Effector memory CD8-positive, alpha-beta T cell (primary cell): ENCODE measurements at places on chromosomes 5 and 9.

DNA sequence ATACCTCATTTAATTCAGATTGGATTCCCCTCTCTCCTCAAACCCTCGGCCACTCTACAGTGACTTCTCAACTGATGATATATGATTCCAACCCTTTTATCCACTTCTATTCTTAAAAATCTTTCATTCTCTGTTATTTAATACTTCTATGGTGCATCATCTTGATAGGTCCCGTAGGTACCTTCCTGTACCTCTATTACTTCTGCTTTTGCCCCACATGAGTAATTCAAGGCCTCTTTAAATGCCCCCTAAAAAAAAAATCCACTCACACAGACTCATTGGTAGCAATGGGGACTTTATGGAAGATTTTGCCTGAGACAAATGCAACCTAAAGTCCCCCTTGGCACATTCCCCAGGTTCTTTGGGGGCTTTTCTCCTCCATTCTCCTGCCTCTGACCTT lies 54.3 kb downstream of the FAM81B start:
- no peak for DNase-seq

DNA sequence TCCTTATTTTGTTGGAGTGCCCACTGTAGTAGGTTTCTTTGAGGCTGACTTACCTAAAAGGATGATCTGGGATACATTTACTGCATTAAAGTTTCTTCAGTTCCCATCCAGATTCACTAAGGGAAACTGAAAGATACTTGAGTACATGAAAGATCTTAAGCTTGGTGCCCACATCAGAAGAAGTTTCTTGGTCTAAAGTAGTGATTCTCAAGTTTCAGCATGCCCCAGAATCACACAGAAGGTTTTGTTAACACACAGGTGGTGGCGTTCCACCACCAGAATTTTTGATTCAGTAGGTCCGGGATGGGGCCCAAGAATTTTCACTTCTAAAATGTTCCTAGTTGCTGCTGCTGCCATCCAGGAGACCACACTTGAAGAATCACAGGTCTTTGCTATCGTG lies 171.0 kb downstream of the ZNF462 start:
- no peak for DNase-seq

DNA sequence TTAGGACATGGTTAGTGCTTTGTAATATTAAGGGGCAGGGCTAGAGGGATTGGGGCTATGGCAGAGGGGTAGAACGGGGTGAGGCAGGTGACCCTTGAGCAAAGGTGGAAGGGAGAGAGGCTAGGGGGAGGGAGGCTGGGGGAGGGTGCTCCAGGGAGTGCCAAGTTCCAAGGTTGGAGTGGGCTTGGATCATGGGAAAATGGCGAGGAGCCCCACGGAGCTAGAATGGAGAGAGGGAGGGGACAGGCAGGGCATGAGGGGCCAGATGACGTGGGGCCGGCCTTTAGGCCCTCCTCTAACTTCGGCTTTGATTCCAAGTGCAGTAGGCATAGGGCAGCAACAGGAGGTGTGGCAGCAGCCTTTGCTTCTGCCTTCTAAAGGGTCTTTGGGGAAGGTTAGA lies 171.8 kb upstream of the PANK3 start:
- DNase-seq: no peak

- DNase-seq: no peak
These were observed 2.0 kb downstream of the IL31RA start for GRCh38 chr5:55853041-55853670.

DNA sequence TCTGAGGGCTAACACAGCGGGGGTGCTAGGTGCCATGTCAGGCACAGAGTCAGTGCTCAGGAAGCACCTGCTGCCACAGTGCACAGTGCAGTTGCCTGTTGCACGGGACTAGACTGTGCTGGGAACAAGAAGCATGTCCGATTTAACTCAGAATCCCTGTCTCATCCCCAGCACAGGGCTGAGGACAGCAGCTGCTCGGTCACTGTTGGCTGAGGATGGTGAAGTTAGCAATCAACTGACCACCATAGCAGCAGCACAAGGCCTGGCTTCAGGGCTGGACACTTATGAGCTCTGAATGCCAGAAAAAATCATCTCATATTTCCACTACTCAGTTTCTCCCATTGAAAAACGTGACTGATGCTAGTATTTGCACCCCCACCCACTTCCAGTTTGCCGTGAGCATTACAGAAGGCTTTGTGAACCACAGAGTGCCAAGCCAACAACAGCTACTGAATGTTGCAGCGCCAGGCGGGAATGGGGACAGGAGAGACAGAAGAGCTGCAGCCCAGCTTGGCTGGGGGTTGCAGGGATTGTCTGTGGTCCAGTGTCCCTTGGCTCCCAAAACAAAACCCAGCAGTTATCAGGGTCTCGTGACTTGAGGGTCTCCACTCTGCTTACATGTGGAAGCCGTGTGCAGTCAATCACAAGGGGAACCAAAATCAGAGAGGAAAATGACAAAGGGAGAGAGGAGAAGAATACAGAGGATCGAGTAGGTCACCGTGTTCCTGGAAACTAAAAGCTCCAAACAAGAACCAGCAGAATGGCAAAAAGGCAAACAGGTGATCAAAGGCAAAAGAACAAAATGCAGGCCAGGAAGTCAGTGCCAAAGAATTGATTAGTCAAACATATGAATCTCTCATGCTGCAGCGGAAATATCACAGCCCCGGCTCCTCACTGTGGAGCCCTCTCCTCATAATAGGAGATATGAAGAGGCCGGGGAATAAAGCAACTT lies 155.6 kb downstream of the CRB2 start:
- no peak for DNase-seq

DNA sequence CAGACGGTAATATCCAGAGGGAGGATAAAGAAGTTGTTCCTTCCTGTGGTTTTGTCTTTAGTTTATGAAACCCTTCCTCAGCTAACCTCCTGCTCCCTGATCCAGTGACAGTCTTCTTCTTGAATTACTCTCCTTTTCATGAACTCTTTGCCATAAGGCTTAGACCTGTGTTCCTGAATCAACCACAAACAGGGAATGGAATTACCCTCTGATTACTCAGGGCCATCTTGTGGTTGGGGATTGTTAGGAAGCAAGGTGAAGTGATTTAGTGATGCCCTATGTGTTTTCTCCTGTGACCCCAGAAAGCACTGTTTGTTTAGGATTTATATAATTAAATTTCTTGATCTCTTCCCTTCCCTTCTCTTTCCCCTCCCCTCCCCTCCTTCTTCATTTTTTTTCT lies 409.1 kb downstream of the TAF11L14 start:
- no peak for DNase-seq

- DNase-seq: no peak
These were observed 46.5 kb upstream of the ASTN2 start for GRCh38 chr9:117461386-117461785.
